ENCODE measurements at places on chromosomes 1 and 21.

DNA sequence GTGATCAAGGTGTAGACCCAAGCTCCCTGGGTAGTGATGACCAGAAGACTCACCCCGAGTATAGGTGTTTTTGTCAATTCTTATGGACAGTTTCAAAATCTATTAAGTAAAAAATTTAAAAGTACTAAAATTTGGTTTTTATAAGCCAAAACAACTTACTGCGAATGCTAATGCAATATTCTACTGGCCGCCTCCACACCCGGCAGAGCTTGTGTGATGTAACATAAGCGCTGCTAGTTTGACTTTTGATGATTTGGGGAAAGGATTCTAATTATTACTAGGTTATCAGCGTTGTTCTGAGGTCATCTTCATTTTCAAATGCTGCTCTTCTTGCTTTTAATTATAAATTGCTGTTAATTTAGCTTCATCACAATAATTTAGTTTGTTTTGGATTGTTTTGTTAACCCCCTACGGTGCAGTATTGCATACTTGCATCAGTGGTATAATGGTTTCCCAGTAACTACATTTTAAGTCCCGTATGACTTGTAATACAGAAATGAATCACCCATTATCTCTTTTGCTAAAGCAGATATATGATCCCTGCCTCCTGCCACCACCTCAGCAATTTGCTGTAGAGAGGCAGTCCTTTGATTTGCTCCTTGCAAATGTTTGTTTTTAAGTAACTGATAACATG is 178.0 kb downstream of the SDCCAG8 start:
- H3K27me3 ChIP-seq = no peaks in the 10 kb centered on the region
- H3K27ac ChIP-seq = no peak overlapping the region
- no peak overlapping the region for H3K4me3 ChIP-seq
- H3K4me1 ChIP-seq = no peaks in the 10 kb centered on the region
- DNase-seq = no peak
- H3K36me3 ChIP-seq = no peaks in the 10 kb centered on the region

DNA sequence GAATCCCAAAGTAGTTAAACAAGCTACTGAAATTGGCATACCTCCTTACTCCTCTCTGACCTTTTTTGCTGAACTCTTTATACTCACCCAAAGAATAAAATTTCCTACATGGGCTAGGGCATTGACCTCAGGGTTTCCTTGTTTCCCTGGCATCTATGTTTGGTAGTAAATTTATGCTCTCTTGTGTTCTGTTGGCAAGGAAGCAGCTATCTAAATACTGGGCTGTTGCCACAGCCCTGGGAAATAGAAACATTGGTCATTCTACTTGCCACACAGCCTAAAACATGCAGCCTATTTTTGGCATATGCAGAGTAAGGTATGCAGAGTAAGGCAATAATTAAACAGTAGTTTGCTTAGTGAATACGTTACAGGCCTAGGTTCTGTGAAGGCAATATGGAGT is 351.4 kb downstream of the HLX start:
- no peak overlapping the region for H3K4me3 ChIP-seq
- DNase-seq = no peak
- no peaks in the 10 kb centered on the region for H3K36me3 ChIP-seq
- no peaks in the 10 kb centered on the region for H3K4me1 ChIP-seq
- no peaks in the 10 kb centered on the region for H3K27me3 ChIP-seq
- H3K27ac ChIP-seq = no peak overlapping the region

DNA sequence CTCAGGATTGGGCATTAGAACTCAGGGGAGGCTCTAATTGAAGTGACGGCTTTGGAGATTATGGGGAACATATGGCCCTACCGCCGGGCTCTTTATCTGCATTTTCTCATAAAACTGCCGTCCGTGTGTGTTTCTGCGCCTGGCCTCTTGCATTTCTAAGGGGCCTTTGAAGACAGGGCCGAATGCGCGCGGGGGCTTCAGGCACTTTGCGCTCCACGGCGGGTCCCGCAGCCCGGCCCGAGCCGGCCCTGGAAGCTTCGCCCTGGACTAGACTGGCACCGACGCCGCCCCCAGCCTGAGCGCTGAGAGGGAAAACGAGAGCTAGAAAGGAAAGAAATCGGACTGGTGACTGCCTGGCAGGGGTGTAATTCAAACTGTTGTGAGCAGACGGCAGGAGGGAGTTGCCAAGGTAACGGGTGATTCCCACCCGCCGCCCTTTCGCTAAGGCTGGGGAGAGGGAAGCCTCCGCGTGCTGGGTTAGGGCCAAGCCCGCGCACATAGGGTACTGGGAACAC is 120.7 kb downstream of the LMX1A start:
- H3K27ac ChIP-seq = no peak overlapping the region
- no peak overlapping the region for H3K4me3 ChIP-seq
- H3K27me3 ChIP-seq = peaks cover 5% of the 10 kb centered on the region
- no peak for DNase-seq

GRCh38 chr1:231774719-231775335 is 148.2 kb downstream of the DISC1 start:
- no peak overlapping the region for H3K27ac ChIP-seq
- no peak for DNase-seq
- H3K4me1 ChIP-seq = no peaks in the 10 kb centered on the region
- H3K27me3 ChIP-seq = no peaks in the 10 kb centered on the region
- no peak overlapping the region for H3K4me3 ChIP-seq

DNA sequence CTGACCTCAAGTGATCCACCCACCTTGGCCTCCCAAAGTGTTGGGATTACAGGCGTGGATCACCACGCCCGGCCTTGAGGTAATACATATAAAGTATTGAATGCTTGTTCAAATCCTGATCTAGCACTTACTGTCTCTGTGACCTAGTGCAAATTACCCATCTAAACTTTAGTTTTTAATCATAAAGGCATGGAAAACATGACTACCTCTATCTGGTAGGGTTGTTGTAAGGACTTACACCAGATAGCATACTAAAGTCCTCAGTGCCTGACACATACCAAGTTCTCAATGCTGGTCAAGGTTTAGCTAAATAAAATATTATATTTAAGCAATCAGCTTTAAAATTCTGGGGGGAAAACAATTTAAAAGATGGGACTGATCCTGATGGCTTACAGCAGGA is 38.3 kb downstream of the RAB3GAP2 start:
- H3K4me1 ChIP-seq = no peaks in the 10 kb centered on the region
- H3K4me3 ChIP-seq = no peak overlapping the region
- no peak overlapping the region for H3K27ac ChIP-seq
- H3K36me3 ChIP-seq = no peaks in the 10 kb centered on the region
- DNase-seq = no peak

DNA sequence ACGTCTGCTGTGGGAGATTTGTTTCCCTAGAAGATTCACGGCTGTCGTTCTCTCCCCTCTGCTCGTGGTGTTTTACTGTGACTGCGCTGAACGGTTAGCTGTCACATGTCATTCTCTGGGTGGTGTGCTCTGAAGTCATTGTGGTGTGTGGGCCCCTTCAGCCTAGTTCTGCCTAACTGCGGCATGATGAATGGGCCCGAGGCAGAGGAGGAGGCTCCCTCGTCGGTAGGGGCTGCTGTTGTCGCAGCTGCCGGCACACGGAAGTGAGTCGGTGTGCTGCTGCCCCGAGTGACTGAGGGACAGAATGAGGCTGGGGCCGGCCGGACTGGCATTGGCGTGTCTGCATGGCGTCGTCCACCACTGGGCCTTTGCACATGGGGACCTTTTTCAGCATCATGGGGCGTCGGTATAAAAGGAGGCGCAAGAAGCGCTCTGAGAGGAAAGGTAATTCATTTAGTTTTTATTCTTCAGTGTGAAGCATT is 77.9 kb downstream of the ADARB1 start:
- no peaks in the 10 kb centered on the region for H3K27me3 ChIP-seq
- H3K4me1 ChIP-seq = peaks cover 38% of the 10 kb centered on the region
- peak; percentile 48 for DNase-seq
- peak overlapping the region; percentile 20 for H3K27ac ChIP-seq

- H3K36me3 ChIP-seq = no peaks in the 10 kb centered on the region
- peaks cover 92% of the 10 kb centered on the region for H3K4me1 ChIP-seq
- DNase-seq = no peak
Observed at GRCh38 chr1:42324398-42325013, 10.5 kb downstream of the FOXJ3 start.
